ENCODE measurements at places on chromosomes 1 and 21. TPM values are rescaled to one million over a fixed set of nuclear protein-coding genes. Genes with fewer than 3 reads are reported as not detected.

Gene PDE4DIP
- 18.1 TPM for polyA plus RNA-seq

DNA sequence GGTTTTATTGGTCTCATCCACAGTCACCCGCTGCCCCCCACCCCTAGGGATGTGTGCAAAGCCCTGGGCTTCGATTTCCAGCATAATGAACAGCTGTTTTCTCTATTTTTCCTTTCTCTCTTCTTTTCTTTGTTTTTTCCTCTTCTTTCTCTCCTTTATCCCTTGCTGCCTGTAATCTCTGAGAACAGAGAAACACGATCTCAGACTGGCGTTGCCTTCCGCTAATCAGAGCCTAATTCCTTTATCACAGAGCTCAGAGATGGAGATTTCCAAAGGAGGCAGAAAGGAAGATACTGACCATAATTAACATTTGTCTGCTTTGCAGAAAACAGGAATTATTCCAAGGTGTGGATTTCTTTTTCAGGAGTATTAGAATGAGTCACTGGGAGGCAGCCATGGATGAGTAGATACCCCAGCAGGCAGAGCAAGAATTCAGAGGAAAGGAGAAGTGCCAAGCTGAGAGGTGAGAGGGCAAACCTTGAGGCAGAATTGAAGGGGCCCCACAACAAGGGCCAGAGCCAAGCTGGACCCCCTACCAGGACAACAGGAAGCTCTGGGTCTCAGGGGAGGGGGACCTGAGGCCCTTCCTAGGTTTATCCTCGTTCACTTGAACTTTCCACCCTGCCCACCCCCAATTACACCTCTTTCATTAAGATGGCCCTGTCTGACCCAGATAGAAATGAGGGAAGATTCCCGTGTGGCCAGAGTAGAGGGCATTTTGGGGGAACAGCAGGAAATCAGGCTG lies 33.3 kb downstream of the MATN1 start:
- H3K4me3 ChIP-seq = no peak overlapping the region
- peaks cover 5% of the 10 kb centered on the region for H3K27me3 ChIP-seq
- H3K27ac ChIP-seq = no peak overlapping the region
- H3K4me1 ChIP-seq = no peaks in the 10 kb centered on the region

DNA sequence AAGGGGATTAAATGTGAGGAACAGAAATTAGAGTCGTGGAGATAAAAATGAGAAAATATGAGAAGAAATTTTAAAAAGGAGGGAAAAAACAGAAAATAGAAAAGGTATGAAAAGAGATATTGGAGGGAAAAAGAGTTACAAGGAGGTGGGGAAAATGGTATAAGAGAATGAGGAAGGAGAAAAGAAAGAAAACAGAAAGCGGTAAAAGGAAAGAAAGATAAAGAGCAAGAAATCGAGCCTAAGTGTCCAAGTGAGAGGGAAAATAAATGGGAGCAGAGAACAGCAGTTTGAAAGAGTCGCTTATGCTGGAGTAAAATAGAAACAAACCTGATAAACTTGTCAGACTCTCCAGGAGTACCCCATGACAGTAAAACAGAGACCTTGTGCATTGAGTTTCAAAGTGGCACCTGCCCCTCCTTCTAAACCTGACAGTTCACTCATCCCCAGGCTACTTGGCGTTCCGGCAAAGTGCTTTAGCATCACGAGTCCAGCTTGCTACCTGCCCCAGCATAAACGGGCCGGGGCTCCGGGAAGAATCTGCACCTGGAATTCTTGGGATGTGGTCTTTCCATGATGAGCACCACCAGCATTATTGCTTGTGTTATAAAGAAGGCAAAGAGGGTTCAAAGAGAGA lies 585 bp downstream of the NEGR1 start:
- no peak for DNase-seq
- no peak overlapping the region for H3K27ac ChIP-seq
- H3K4me1 ChIP-seq = no peaks in the 10 kb centered on the region

Gene ZNF683
- polyA plus RNA-seq = 205 TPM

Gene TGFB2
- polyA plus RNA-seq = not detected

Gene TMEM54
- not detected for polyA plus RNA-seq

- H3K4me1 ChIP-seq = no peaks in the 10 kb centered on the region
- no peak overlapping the region for H3K27ac ChIP-seq
- no peak for DNase-seq
- H3K27me3 ChIP-seq = no peaks in the 10 kb centered on the region
Observed at GRCh38 chr1:172293429-172293828, 127.1 kb upstream of the C1orf105 start.

GRCh38 chr1:87170157-87170556 lies 158.5 kb upstream of the LMO4 start:
- no peak for DNase-seq
- no peaks in the 10 kb centered on the region for H3K36me3 ChIP-seq
- no peaks in the 10 kb centered on the region for H3K4me1 ChIP-seq
- H3K27ac ChIP-seq = no peak overlapping the region

DNA sequence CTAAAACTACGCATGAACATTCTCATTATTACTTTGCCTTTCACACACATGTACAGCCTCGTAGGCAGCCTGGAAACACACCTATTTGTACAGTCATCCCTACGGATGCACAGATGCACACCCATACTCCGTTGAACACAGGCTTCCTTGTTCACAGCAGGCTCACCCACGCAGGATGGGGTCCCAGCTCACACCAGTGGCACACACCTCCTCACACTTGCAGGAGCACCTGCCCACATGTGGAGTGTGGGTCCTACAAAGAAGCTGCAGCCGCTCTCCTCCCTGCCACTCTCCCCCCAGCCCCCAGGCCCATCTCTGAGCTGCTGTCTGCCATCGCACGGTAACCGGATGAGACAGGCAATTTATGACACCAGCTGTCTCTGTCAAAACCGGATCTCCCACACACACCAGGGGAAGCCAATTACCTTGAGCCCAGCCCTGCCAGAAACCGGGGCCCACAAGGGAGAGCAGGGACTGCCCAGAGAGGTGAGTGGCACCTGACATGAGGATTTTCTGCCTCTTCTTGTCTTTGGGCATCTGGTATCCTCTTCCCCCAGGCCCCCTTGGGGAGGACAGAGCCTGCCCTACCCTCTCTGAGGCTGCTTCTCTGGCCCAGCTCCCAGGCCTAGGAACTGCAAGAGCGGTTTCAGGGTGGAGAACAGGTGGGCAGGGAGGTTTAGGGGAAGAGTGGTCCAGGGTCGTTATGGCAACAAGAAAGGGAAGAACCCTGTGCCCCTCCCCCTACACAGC lies 175.4 kb downstream of the IGSF21 start:
- no peaks in the 10 kb centered on the region for H3K27me3 ChIP-seq
- no peak for DNase-seq
- H3K4me3 ChIP-seq = no peak overlapping the region
- H3K27ac ChIP-seq = no peak overlapping the region
- no peaks in the 10 kb centered on the region for H3K4me1 ChIP-seq

DNA sequence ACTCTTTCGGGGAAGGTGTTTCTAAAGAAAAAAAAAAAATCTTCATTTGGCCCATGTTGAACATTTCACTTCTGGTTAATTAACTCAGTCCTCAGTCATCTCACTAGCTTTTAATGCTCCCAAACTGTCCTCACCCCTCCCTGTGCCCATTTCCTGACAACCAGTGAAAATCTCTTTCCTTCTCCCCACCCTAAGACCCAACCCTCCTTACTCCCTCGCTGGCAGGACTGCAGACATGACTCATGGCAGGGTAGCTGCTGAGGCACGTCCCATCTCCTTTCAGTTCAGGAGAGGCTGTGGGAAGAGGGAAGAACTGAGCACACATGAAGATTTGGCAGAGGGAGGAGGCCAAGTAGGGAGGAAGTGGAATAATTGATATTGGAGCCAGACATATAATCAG lies 12.6 kb downstream of the PKP1 start:
- H3K27me3 ChIP-seq = peaks cover 4% of the 10 kb centered on the region
- no peak for DNase-seq
- no peak overlapping the region for H3K27ac ChIP-seq
- no peak overlapping the region for H3K4me3 ChIP-seq

GRCh38 chr1:116945421-116945820 lies 35.7 kb downstream of the PTGFRN start:
- H3K36me3 ChIP-seq = no peaks in the 10 kb centered on the region
- no peak overlapping the region for H3K4me3 ChIP-seq
- H3K4me1 ChIP-seq = peaks cover 10% of the 10 kb centered on the region

Gene LRRIQ3
- polyA plus RNA-seq = 1.3 TPM

GRCh38 chr1:90413519-90413918 lies 303.6 kb downstream of the BARHL2 start:
- H3K27me3 ChIP-seq = no peaks in the 10 kb centered on the region
- no peaks in the 10 kb centered on the region for H3K36me3 ChIP-seq
- H3K4me1 ChIP-seq = no peaks in the 10 kb centered on the region

DNA sequence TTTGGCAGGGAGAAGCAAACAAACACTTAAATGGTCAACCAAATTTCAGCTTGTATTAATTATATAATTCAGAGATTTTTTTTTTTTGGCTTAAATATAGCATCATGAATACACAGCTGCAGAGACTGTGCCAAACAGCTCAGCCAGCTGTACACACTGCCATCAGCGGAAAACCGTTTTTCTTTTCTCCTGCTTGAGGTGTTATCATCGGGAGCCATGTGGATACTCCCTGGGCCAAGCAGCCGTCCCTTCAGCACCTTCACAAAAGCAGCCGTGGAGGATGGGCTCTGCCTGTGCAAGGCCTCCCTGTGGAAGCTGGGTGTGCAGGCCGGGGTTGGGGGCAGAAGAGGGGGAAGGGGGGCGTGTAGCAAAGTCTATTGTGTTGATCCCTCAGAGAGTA lies 85.0 kb downstream of the NUF2 start:
- H3K27me3 ChIP-seq = no peaks in the 10 kb centered on the region
- DNase-seq = no peak
- no peak overlapping the region for H3K27ac ChIP-seq
- no peaks in the 10 kb centered on the region for H3K4me1 ChIP-seq
- H3K4me3 ChIP-seq = no peak overlapping the region

GRCh38 chr1:160679893-160680292 lies 31.7 kb downstream of the CD48 start:
- peaks cover 54% of the 10 kb centered on the region for H3K4me1 ChIP-seq
- no peak for DNase-seq
- H3K36me3 ChIP-seq = peaks cover 44% of the 10 kb centered on the region
- no peaks in the 10 kb centered on the region for H3K27me3 ChIP-seq
- no peak overlapping the region for H3K27ac ChIP-seq
- H3K4me3 ChIP-seq = no peak overlapping the region

Gene CHI3L2
- polyA plus RNA-seq = 20.8 TPM

GRCh38 chr1:93352376-93352775 lies 6.7 kb downstream of the DR1 start:
- H3K27ac ChIP-seq = no peak overlapping the region
- no peaks in the 10 kb centered on the region for H3K27me3 ChIP-seq
- no peak for DNase-seq
- no peak overlapping the region for H3K4me3 ChIP-seq

Gene KCNH1
- polyA plus RNA-seq = not detected

Gene GPN2
- 18.8 TPM for polyA plus RNA-seq

GRCh38 chr1:211375146-211375818 lies 48.6 kb downstream of the TRAF5 start:
- no peaks in the 10 kb centered on the region for H3K27me3 ChIP-seq
- H3K4me1 ChIP-seq = no peaks in the 10 kb centered on the region
- peaks cover 15% of the 10 kb centered on the region for H3K36me3 ChIP-seq
- no peak overlapping the region for H3K4me3 ChIP-seq

Gene CENPL
- polyA plus RNA-seq = 6.2 TPM

- no peaks in the 10 kb centered on the region for H3K36me3 ChIP-seq
- H3K27me3 ChIP-seq = no peaks in the 10 kb centered on the region
- no peak overlapping the region for H3K27ac ChIP-seq
- no peak for DNase-seq
Observed at GRCh38 chr1:39542924-39543323, 33.7 kb downstream of the PABPC4 start.

GRCh38 chr1:184187097-184187496 lies 135.6 kb downstream of the TSEN15 start:
- no peaks in the 10 kb centered on the region for H3K36me3 ChIP-seq
- no peak for DNase-seq
- H3K4me1 ChIP-seq = no peaks in the 10 kb centered on the region
- H3K27ac ChIP-seq = no peak overlapping the region

DNA sequence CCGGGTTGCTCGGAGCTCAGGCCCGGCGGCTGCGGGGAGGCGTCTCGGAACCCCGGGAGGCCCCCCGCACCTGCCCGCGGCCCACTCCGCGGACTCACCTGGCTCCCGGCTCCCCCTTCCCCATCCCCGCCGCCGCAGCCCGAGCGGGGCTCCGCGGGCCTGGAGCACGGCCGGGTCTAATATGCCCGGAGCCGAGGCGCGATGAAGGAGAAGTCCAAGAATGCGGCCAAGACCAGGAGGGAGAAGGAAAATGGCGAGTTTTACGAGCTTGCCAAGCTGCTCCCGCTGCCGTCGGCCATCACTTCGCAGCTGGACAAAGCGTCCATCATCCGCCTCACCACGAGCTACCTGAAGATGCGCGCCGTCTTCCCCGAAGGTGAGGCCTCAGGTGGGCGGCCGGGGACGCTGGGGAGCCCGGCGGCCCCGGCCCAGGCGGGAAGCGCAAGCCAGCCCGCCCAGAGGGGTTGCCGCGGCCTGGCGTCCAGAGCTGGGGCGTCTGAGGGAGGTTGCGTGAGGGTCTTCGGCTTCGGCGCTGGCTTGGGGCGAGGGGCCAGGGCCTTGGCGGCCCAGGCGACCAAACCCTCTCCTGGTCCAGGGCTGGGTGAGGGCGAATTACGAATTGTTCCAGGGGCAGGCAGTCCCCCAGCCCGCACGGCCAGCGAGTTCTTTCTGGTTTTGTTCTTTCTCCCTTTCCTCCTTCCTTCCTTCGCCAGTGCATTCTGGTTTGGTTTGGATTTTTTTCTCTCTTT lies 805 bp downstream of the SIM2 start:
- peaks cover 55% of the 10 kb centered on the region for H3K27me3 ChIP-seq
- no peak overlapping the region for H3K4me3 ChIP-seq
- H3K36me3 ChIP-seq = no peaks in the 10 kb centered on the region
- H3K27ac ChIP-seq = no peak overlapping the region
- DNase-seq = no peak
- peaks cover 10% of the 10 kb centered on the region for H3K4me1 ChIP-seq

Gene CR1
- 2.3 TPM for polyA plus RNA-seq

Gene HTR1D
- not detected for polyA plus RNA-seq

GRCh38 chr1:59077466-59078069 lies 219.3 kb upstream of the FGGY start:
- no peak overlapping the region for H3K4me3 ChIP-seq
- DNase-seq = no peak
- H3K27me3 ChIP-seq = no peaks in the 10 kb centered on the region
- peaks cover 1% of the 10 kb centered on the region for H3K4me1 ChIP-seq
- H3K36me3 ChIP-seq = no peaks in the 10 kb centered on the region

DNA sequence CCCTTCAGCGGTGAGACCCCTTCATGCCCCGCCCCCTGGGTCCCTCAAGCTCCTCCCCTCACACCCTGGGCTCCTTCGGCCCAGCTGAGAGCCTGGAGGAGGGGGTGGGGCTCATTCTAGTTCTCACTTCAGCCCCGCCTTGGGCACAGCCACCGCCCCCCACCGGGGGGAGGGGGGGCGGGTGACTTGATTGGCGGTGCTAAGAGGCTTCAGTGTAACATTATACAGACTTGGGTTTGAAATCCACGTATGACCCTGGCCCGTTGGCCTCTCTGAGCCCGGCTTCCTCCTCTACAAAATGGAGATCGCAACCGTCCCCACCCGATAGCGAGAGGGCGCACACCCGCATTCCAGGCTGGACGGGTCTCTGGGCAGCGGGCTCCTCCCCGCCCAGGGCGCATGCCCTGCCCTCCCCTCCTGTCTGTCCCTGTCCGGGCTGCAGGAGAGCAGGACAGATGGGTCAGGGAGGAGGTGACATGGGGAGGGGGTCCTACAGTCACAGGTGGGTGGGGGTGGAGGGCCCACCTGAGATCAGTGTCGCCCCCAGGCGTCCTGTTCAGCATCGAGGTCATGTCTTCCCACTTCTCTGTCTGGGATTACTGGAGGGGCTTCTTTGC lies 5.1 kb downstream of the CLCNKB start:
- no peaks in the 10 kb centered on the region for H3K27me3 ChIP-seq
- H3K4me1 ChIP-seq = no peaks in the 10 kb centered on the region
- H3K27ac ChIP-seq = peak overlapping the region; percentile 20
- H3K4me3 ChIP-seq = peak overlapping the region; percentile 32

Gene GPA33
- polyA plus RNA-seq = 19.7 TPM
